Stimulated activated CD8-positive, alpha-beta memory T cell treated with anti-CD3 and anti-CD28 coated beads, Interleukin-15, amount 100 ng/mL, for 48 hours (primary cell): ENCODE measurements at places on chromosomes 3 and 15.

DNA sequence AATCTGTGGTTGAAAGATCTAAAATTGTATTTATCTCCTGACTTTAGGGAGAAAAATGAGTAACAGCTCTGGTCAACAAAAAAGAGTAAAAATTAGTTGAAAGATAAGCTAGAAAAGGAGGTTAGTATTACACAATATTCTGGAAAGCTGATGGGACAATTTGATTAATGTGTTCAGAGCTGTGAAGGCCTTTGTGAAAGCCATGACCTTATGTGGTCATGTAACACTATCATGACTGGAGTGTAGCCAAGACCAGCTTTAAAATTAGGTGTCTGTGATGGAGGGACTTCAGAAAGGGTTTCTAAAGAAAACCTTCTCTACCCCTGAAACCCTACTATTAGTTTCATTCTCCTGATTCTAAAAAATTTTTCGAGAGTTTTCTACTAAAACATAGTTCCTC is 127.2 kb downstream of the NFKBIZ start:
- DNase-seq, result no peak

GRCh38 chr3:356952-357351 is 160.4 kb downstream of the CHL1 start:
- no peak for DNase-seq

GRCh38 chr15:48265135-48265534 is 59.0 kb downstream of the SLC12A1 start:
- DNase-seq, result no peak

DNA sequence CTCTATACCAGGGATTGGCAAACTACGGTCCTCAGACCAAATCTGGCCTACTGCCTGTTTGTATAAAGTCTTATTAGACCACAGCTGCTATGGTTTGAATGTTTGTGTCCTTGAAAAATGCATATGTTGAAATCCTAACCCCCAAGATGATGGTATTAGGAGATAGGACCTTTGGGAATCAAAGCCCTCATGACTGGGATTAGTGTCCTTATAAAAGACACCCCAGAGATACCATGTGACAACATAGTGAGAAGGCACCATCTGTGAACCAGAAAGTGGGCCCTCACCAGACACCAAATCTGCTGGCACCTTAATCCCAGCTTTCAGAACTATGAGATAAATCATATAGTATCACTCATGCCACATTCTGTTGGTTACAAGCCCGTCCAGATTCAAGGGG is 7.4 kb downstream of the HMCES start:
- DNase-seq, result no peak

- DNase-seq, result no peak
These were observed 5.0 kb downstream of the RPLP1 start for GRCh38 chr15:69457304-69458280.

DNA sequence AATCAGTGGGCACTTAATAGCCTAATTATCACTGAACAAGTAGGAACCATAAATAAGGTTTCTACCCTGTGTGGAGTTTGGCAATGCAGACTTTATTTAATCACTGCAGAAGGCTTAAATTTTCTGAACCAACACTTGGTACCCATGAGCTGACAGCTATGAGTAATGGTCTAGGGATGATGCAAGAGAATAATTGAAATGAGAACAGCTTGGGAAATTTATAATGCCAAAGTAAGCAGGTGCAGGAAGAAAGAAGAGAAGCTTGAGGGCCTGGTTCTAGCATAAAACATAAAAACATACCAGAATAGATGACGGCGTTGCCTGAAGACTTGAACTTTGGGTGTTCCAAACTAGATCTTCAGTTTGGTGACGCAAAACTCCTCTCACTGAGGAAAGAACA is 67.0 kb downstream of the IMPG2 start:
- no peak for DNase-seq

GRCh38 chr3:190970560-190970959 is 108.1 kb upstream of the GMNC start:
- no peak for DNase-seq

- no peak for DNase-seq
These were observed 15.4 kb upstream of the CX3CR1 start for GRCh38 chr3:39295184-39295775.

- no peak for DNase-seq
These were observed 455.3 kb downstream of the DIPK2A start for GRCh38 chr3:144426967-144427366.

DNA sequence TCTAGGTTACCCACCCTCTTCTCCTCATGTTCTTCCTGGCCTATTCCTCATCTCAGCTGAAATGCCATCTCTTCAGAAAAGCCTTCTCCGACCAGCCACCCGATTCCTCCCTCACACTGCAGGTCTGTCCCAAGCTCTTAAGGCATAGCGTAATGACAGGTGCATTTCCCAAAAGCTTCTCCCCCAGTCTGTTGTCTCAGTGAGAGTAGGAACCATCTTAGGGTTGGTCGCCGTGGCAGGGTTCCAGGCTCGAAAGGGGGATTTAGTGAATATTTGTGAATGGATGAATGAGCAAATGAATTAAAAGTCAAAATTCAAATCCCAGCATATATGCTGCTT is 78.6 kb downstream of the TOP2B start:
- DNase-seq, result no peak

DNA sequence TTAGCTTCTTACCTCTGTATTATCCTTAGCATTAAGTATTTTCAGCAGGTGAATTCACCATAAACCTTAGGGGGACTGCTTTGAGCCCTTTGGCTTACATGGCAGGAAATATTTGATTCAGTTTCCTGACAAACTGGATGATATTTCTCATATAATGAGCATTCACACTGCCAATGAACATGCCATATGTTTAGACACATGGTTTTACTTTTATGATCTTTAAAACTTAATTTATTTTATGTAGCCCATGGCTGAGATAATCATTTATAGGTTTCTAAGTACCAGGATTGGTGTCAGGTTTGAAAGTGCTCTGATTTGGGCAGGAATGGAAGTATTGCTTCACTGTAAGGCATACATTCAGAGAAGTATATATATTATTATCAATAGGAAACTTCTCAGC is 319.1 kb downstream of the ZPLD1 start:
- no peak for DNase-seq

DNA sequence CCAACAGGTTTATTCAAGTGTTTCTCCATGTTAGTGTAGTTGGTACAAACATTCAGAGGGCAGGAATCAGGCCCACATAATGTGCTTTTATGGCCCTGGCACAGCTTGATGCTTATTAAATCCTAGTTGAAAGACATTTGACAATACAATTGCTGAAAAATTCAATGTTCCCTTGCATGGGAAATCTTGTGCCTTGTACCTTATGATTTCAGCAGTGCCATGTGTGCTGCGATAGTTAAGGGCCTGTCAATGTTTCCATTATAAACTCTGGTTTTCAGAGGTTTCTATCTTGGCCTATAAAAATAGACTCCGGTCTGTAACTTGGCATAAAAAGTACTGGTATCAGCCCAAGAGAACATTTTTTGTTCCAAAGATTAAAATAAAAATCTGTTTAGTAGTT is 207.2 kb downstream of the TBC1D5 start:
- no peak for DNase-seq

GRCh38 chr3:195046441-195046840 is 224.5 kb downstream of the XXYLT1 start:
- DNase-seq, result no peak

DNA sequence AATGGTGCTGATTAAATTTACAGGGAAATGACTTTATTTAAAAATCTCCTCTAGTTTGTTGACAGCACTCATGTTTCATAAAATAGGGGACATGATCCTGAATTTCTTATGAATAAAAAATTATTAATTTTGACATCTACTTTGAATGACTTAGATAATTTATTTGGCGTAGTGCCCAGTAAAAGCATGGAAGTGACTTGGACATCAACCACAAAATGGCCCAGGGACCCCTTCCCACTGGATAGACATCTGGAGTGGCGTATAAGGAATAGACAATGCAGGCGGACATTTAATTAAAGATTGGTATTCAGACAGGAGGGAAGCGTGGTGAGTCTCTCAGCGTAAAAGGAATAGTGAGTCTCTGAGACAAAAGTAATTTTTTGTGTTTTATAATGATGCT is 79.8 kb downstream of the ADAMTSL3 start:
- no peak for DNase-seq

GRCh38 chr15:23787346-23788105 is 100.4 kb upstream of the NDN start:
- no peak for DNase-seq

GRCh38 chr3:15050405-15051092 is 14.6 kb downstream of the MRPS25 start:
- no peak for DNase-seq

- DNase-seq, result no peak
These were observed 44.6 kb upstream of the NEDD4 start for GRCh38 chr15:56038015-56038414.

GRCh38 chr3:139448104-139448503 is 28.2 kb downstream of the RBP2 start:
- no peak for DNase-seq

GRCh38 chr3:94714194-94714593 is 651.3 kb downstream of the NSUN3 start:
- DNase-seq, result no peak

DNA sequence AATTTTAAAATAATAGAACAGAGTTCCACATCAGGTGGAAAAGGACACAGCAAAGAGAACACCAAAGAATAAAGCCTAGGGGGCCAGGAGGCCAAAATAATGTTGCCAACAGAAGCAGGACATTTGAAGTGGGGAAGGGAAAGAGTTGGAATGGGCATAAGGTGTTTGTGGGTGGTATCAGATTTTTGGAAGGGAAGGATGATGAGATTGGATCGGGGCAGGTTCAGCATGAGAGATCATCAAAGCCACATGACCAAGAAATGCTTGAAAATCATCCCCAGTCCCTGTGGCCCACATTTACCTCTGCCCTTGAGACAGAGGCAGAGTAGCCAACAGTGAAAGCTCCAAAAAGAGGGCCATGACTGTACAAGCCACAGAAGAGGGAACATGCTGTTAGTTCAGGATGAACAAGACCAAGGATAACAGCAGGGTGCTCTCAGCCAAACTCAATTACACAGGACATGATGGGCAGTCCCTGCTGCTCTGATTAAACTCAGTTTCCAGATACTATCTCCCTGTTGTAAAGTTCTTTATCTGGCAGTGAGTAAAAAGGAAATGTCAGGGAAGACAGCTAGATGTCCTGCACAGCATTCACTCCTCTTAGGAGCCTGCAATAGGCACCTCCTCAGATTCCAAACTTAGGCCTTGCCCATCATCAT is 32.5 kb downstream of the RAB27A start:
- no peak for DNase-seq

- DNase-seq, result no peak
These were observed 229.6 kb downstream of the BBX start for GRCh38 chr3:107752202-107752990.

DNA sequence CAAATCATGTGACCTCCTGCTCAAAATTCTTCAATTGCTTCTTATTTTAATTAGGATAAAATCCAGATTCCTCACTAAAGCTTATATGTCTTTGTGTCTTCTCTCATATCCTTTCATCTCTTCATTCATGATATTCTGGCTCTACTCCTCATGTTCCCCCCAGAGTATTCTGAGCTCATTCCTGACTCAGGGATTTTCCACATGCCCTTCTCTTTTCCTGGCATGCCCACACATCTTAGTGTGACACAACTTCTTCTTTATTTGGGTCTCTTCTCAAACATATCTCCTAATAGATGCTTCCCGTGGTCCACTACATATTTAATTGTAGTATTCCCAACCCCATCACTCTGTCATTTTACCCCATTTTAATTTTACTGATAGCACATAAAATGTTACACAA is 15.2 kb upstream of the MBNL1 start:
- DNase-seq, result no peak

DNA sequence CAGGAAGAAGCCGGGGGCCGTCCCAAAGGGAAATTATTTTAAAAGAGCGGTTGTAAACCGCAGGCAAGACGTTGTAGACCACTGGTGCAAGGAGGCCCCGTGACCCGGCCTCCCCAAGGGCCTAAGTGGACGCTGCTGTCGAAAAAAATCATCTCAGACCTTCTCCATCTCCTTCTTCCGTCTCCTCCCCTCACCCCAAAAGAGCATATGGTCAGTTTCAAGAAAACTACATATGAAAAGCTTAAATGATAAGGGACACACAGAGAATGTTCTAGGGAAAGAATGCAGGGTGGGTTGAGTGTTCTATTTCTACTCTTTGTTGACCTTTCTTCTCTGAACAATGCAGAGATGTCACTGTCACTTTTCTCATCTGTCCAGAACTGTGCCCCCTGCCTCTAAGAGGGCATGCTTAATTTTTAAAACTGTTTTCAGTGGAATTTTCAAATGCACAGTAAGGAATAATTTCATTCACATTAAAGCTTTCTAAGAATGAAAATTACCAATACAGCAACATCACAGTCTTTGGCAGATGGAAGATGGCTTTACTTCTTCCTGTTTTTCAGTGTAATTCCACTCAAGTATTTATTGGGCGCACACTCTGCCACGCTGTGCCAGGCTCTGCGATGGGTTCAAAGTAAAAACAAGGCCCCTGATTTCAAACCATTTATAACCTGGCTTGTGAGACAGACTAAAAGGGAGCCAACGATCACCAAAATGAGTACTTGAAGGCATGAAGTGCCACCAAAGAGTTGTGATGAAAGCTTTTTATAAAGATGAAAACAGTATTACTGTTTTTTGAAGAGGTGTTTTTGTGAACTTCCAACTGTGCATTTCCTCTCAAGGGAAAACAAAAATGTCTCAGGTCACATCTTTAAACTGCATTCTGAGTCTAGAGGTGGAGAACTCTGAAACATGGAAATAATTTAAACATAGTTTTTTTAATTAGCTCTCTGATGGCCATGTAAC is 891 bp upstream of the TOP2B start:
- peak; percentile 17 for DNase-seq

DNA sequence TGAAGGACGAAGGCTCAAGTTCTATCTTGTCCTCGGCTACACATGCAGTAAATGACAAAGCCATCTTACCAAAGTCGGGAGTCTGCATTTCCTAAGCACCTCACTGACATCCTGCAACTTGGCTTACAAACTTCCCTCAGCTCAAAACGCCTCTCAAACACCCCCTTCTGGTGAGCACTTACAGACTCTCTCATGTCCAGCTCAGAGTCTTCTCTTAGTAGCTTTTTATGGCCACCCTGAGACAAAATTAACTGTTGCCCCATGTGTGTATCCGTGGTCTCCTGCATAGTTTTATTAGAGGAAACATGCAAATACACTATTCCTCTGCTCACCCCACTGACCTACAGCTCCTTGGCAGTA is 819.7 kb downstream of the FHIT start:
- DNase-seq, result no peak

- no peak for DNase-seq
These were observed 1.0 kb upstream of the MAP3K13 start for GRCh38 chr3:185361920-185362319.

DNA sequence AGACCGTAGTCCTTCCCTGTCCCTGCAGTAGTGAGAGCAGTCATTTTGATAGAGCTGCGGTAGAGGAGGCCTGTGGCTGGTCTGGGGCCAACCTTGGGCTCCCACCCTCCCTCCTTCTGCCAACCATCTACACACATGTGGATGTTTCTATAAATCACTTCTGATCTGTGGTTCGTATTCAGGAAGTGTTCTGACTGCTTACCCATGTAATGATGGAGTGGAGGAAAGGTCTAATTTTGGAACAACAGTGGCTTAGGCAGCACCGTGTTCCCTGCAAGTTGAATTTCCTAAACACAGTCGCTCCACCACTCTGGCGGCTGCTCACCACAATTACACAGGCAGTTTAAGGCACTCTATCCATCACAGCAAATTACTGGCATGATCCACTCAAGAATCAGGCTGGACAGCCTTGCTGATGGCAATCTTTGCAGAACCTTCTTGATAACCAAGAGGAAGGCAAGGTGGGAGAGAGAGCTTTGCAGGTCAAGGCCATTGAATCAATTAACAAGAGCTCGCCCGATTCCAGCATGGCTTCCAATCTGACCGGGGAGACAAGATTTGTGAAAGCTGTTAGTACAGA is 104.7 kb upstream of the VEPH1 start:
- no peak for DNase-seq
